ENCODE measurements at places on chromosomes 2 and 18. TPM values are rescaled to one million over a fixed set of nuclear protein-coding genes. Genes with fewer than 3 reads are reported as not detected.

NT5C1B gene
- polyA plus RNA-seq = not detected

UGT1A3 gene
- not detected for polyA plus RNA-seq

ASB18 gene
- polyA plus RNA-seq = not detected

CYP1B1 gene
- 7.8 TPM for polyA plus RNA-seq

PASK gene
- 2.4 TPM for polyA plus RNA-seq

PRKAG3 gene
- not detected for polyA plus RNA-seq

FNDC4 gene
- polyA plus RNA-seq = 12.4 TPM

HEATR5B gene
- polyA plus RNA-seq = 14.1 TPM

AMER3 gene
- polyA plus RNA-seq = not detected

SCN3A gene
- 0.11 TPM for polyA plus RNA-seq

ELAC1 gene
- 5.9 TPM for polyA plus RNA-seq

CCL20 gene
- polyA plus RNA-seq = not detected

TMEM198 gene
- 0.83 TPM for polyA plus RNA-seq

REG3A gene
- polyA plus RNA-seq = not detected

PIK3C3 gene
- 58.5 TPM for polyA plus RNA-seq
